ENCODE measurements at places on chromosomes 2 and 18.

DNA sequence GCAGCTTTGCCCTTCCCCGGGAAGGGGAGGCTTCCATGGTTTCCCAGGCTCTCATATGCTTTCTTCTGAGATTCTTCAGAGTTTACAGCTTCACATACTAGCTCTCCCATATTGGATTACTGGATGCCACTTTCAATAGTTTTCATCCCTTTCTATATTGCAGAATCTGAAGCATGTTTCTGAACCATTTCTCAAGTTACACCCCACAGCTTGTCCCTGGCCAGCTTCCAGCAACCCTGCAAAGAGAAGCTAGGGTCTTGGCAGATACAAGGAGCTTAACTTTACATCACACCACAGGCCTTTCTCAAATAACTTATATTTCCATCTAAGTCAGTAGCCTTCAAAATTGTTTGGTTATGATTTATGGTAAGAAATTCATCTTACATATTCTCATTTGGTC, 39.6 kb downstream of the LHCGR start:
- DNase-seq = no peak

GRCh38 chr2:60092781-60093180, 460.7 kb downstream of the BCL11A start:
- DNase-seq = no peak

- no peak for DNase-seq
These were observed 84.6 kb upstream of the RFX8 start for GRCh38 chr2:101559551-101559950.

GRCh38 chr2:206256706-206257205, 17.7 kb upstream of the ZDBF2 start:
- no peak for DNase-seq

DNA sequence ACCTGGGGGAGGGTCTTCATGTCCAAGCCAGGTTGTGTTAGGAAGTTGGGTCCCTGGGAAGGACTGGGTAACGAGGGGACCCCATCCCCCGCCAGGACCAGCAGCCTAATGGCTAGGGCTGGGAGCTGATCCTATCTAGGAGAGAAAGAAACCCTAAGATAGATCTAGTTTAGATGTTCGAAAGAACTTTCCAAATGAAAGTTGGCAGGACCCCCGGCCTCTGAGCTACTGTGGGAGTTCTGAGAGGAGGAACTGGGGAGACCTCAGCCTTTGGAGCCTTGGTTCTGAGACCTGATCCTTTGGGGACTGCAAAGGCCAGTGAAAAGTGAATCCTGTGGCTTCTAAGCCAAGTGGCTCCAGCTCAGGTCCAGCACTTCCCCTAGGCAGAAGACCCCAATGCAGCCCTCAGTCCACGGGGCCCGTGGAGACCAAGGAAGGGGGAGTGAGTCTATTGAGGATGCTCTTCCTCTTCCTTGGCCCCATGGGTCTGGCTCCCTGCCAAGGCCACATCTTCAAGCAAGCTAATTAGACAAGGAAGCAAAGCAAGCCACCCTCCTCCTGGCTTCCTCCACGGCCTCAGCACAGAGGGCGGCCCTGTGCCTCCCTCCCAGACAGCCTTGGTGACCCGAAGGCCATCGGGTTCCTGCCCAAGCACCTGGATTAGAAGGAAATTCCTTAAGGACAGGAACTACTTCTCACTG, 23.5 kb downstream of the CCT7 start:
- DNase-seq = no peak

DNA sequence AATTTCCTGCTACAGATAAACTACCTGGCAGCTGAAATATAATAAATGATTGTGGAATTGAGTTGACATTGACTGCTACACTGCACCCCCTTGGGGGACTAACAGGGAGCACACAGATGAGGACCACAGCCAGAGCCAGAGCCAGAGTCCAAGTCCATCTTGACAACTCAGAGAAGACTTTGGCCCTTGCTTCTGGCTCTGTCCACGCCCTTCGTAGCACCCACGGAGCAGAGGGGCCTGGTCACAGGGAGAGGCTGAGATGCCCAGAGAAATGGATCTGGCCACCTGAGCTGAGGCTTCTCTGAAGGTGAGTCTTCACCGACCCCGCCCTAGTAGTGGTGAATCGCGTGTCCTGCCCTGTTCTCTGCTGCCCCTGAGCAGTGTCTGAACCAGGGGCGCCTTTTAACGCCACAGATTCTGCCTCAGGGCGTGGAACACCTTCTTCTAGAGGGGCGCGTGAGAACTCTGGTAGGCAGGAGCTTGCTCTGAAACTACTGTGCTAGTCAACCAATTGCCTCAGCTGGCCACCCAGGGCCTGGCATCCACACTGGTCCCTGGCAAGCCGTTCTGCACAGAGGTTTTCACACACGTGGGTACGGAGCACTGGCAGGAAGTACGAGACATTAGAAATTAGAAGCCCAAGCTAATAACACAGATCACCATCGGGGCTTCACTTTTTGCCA, 35.7 kb upstream of the MAT2A start:
- no peak for DNase-seq

DNA sequence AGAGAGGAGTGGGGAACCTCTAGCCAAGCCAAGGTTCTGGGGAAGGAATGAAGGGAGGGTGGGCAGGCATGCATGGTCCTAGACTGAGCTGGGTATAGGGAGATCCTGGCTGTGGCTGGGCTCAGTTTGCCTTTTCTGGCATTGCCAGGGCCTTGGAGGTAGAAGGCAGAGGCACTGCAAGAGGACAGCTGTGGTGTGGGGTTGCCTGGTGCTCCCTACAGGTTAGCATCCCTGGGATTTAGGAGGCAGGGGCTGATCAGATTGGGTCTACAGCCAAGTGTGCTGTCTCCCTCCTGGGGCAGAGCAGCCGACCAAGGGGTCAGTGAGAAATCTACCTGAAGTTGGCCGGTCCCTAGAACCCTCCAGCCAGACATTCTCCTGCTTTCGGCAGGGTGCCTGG, 15.9 kb downstream of the ABCG8 start:
- no peak for DNase-seq

DNA sequence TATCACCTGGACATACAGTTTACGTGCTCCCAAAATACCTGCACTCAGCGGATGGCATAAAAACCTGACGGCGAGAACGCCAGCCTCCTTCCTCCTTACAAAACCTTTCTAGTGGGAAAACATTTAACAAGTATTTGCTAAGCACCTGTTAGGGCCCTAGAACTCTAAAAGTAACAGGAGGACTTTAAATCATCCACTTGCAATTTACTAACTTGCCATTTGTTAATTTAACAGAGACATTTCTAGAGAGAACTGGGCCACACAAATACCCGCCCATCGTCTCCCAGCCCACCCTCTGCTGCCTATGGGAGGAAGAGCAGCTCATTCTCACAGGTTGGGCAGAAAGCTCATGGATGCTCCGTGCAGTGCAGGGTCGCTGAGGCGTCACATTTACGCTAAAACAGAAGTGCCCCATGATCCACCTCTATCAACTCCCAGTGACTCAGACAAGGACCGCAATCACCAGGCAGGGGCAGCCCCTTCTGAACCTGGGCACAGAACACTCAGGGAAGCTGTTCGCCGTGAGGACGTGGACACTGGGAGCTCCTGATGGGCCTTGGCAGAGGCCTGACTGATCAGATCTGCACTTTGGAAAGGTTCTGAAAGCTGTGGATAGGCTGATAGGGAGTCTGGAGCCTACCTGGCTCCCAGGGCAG, 106.9 kb downstream of the HDAC4 start:
- DNase-seq = no peak

DNA sequence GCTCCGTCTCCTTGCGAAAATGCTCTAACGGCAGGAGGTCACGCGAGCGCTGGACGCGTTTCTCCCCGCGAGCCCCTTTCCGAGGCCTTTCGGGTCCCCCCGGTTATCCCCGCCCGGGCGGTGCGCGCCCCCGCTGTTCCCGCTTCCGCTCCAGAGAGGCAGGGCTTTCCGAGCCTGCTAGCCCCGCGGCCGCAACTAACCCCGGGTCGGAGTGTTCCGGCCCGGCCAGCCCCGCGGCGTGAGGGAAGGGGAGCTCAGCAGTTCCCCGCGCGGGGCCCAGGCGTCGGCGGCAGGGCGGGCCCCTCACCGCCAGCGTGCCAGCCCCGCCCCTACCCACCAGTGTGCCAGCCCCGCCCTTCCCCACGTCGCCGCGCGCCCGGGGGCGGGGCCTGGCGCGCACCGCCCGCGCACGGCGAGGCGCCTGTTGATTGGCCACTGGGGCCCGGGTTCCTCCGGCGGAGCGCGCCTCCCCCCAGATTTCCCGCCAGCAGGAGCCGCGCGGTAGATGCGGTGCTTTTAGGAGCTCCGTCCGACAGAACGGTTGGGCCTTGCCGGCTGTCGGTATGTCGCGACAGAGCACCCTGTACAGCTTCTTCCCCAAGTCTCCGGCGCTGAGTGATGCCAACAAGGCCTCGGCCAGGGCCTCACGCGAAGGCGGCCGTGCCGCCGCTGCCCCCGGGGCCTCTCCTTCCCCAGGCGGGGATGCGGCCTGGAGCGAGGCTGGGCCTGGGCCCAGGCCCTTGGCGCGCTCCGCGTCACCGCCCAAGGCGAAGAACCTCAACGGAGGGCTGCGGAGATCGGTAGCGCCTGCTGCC, at the start of gene MSH6:
Gene MSH6, plus strand, starts transcription at position 475 of the 815 bp plus-strand sequence. Its CDS starts 89 bp downstream, at position 564.
- DNase-seq = peak; percentile 83

Measured in stimulated activated CD8-positive, alpha-beta memory T cell treated with anti-CD3 and anti-CD28 coated beads, Interleukin-2, amount 100 ng/mL, for 1 hour (primary cell).